ENCODE measurements at places on chromosomes 4 and X. TPM values are rescaled to one million over a fixed set of nuclear protein-coding genes. Genes with fewer than 3 reads are reported as not detected.

Gene MTMR8
- 0.61 TPM for polyA plus RNA-seq

Gene ANKRD17
- polyA plus RNA-seq, result 18.4 TPM

Gene SHISA3
- 1.8 TPM for polyA plus RNA-seq

Gene REELD1
- 0.53 TPM for polyA plus RNA-seq

Gene XAGE2
- polyA plus RNA-seq, result 29.8 TPM

Gene TLL1
- polyA plus RNA-seq, result 1.1 TPM

Gene CXorf65
- polyA plus RNA-seq, result 0.95 TPM

Gene FAT4
- polyA plus RNA-seq, result 1.1 TPM
